Activated CD4-positive, alpha-beta T cell treated with anti-CD3 and anti-CD28 coated beads, Interleukin-2, amount 10 ng/mL, durations not matched to agents 7 days and 5 days (primary cell): ENCODE measurements at places on chromosomes 16 and 17. TPM values are rescaled to one million over a fixed set of nuclear protein-coding genes. Genes with fewer than 3 reads are reported as not detected.

DNA sequence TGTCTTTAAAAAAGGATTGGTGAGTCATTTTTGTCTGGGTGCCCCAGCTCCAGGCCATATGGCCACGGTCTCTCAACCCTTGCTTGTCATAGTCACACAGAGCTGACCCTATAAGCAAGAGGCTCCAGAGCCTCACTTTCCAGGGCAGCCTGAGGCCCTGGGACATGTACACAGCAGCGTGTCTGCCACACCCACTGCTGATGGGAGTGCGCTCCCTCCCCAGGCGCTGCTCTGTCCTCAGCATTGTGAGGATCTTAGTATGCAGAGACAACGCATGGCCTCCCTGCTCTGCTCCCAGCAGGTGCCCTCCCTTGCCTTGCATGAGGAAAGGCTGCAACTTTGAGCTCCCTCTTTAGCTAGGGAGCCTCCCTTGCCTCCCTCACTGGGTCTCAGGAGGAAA lies 80.8 kb upstream of the CRHR1 start:
- H3K27me3 ChIP-seq, result peaks cover 36% of the 10 kb centered on the region
- H3K36me3 ChIP-seq, result no peaks in the 10 kb centered on the region

DNA sequence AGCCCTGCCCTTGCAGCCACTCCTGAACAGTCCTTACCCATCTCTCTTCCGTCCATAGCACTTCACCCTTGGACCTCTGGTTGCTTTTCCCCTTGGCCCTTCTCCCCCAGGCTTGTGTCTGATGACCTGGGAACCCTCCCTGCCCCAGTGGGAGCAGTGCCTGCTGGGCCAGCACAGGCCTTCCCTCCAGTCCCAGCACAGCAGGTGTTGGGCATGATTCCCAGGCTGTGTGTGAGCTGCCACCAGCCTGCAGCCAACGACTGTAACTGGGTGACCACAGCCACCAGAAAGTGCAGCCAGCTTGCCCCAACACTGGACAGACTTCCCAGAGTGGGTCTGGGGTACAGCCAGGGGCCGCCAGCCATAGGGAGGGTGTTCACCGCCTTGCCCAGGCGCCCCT lies 30.0 kb downstream of the CRAMP1 start:
- no peak overlapping the region for H3K4me3 ChIP-seq
- DNase-seq, result no peak
- peaks cover 25% of the 10 kb centered on the region for H3K4me1 ChIP-seq
- no peaks in the 10 kb centered on the region for H3K27me3 ChIP-seq
- H3K36me3 ChIP-seq, result peaks cover 38% of the 10 kb centered on the region

- no peaks in the 10 kb centered on the region for H3K36me3 ChIP-seq
- H3K27ac ChIP-seq, result no peak overlapping the region
- no peak for DNase-seq
- H3K4me3 ChIP-seq, result peak overlapping the region; percentile 13
- H3K27me3 ChIP-seq, result peaks cover 24% of the 10 kb centered on the region
- peaks cover 17% of the 10 kb centered on the region for H3K4me1 ChIP-seq
Observed at GRCh38 chr16:715477-716199, 720 bp downstream of the METRN start.

- no peaks in the 10 kb centered on the region for H3K27me3 ChIP-seq
- peaks cover 45% of the 10 kb centered on the region for H3K36me3 ChIP-seq
- H3K4me1 ChIP-seq, result no peaks in the 10 kb centered on the region
- H3K4me3 ChIP-seq, result no peak overlapping the region
- DNase-seq, result no peak
Observed at GRCh38 chr16:70784692-70785555, 16.0 kb downstream of the VAC14 start.

- no peaks in the 10 kb centered on the region for H3K36me3 ChIP-seq
- H3K4me1 ChIP-seq, result no peaks in the 10 kb centered on the region
- H3K4me3 ChIP-seq, result no peak overlapping the region
- peaks cover 21% of the 10 kb centered on the region for H3K27me3 ChIP-seq
Observed at GRCh38 chr17:45936610-45937009, 42.3 kb downstream of the MAPT start.

- no peak overlapping the region for H3K4me3 ChIP-seq
- peak overlapping the region; percentile 79 for H3K27ac ChIP-seq
- H3K4me1 ChIP-seq, result peaks cover 81% of the 10 kb centered on the region
- H3K36me3 ChIP-seq, result peaks cover 41% of the 10 kb centered on the region
Observed at GRCh38 chr17:40528692-40529417, 27.4 kb upstream of the TNS4 start.

DNA sequence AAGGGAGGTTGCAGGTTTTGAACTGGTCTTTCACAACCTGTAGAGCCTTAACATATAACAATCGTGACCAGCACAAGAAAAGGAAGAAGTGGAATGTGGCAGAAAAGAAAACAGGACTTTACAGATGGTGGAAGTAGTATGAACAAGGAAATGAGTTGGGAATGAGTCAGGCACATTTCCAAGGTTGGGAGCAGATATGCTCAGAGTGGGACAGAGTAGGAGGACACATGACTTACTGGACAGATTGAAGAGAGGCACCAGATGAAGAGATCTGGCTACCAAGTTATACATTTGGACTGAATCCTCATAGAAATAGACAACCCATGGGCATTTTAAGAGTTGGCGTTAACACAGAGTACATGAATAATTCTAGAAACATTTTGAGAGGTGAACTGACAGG lies 95.3 kb downstream of the ZNF18 start:
- no peak overlapping the region for H3K27ac ChIP-seq
- DNase-seq, result no peak
- no peak overlapping the region for H3K4me3 ChIP-seq
- H3K36me3 ChIP-seq, result no peaks in the 10 kb centered on the region
- no peaks in the 10 kb centered on the region for H3K27me3 ChIP-seq
- H3K4me1 ChIP-seq, result no peaks in the 10 kb centered on the region

Gene PRKCB
- total RNA-seq, result 77.8 TPM

Gene SNAI3
- total RNA-seq, result 21.0 TPM

Gene CACNG1
- total RNA-seq, result not detected

Gene SYT17
- not detected for total RNA-seq

Gene PYCARD
- 68.0 TPM for total RNA-seq

Gene MT1E
- total RNA-seq, result 154 TPM

Gene PDIA2
- total RNA-seq, result not detected

Gene CASKIN1
- total RNA-seq, result 0.19 TPM
